ENCODE measurements at places on chromosomes 12 and 14.

- ATAC-seq = no peak
Observed at GRCh38 chr14:51188566-51189185, 51.4 kb upstream of the TMX1 start.

DNA sequence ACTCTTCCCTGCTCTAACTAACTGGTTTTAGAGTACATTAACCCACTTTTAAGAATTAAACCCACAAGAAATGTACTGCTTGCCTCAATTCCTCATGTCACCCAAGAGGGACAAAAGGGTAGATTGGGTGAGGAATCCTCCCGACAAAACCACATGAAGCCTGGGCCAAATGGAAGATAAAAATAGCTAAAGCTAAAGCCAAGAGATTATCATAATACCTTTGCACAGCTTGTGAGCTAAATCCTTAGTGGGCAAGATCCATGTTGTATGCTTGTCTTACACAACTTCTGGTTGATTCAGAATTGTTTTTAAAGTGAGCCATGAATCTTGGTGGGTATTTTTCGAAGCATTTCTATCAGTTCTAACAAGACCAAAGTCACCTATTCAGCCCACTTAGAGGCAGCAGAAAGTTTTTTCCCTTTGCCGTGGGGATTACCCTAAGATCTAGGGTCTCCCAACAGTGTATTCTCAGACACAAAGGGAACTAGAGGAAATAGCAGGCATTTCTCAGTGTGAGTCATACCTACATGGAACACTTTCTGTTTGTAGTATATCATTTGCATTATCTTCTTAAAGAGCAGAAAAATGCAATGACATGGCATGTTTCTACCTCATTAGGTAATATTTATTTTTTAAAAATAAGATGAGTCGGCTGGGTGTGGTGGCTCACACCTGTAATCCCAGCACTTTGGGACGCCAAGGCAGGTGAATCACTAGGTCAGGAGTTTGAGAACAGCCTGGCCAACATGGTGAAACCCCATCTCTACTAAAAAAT lies 616.6 kb downstream of the KCNH5 start:
- no peak for ATAC-seq

GRCh38 chr14:74401504-74402241 lies 24.3 kb downstream of the SYNDIG1L start:
- ATAC-seq = peak; percentile 38

GRCh38 chr14:61438036-61438435 lies 116.7 kb downstream of the PRKCH start:
- no peak for ATAC-seq

- ATAC-seq = no peak
Observed at GRCh38 chr12:25929142-25929541, 29.3 kb upstream of the RASSF8 start.

DNA sequence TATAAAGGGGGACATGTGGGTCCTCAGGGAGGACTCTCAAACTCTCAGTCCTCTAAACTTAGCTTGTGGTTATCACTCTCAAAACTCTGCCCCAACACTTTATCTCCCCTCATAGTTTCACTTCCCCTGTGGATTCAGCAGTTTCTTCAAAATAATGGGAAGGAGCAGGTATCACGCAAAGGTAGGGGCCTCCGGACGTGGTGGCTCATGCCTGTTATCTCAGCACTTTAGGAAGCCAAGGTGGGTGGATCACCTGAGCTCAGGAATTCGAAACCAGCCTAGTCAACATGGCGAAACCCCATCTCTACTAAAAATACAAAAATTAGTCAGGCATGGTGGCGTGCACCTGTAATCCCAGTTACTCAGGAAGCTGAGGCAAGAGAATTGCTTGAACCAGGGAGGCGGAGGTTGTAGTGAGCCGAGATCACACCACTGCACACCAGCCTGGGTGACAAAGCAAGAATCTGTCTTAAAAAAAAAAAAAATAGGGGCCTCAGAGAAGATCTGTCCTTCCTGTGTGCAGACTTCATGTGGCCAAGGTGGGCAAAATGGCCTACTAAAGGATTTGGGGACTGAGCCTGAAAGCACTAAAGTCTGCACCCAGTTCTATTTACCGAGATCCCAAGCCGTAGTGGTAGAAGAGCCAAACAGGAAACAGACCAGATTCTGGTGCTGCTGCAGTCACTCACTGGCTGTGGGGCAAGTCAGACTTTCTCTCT lies 6.4 kb downstream of the ITGB7 start:
- no peak for ATAC-seq

- no peak for ATAC-seq
Observed at GRCh38 chr12:94717656-94718055, 67.3 kb upstream of the TMCC3 start.

- no peak for ATAC-seq
Observed at GRCh38 chr12:96327346-96327745, 72.9 kb downstream of the CDK17 start.

- no peak for ATAC-seq
Observed at GRCh38 chr14:65750906-65751305, 338.4 kb downstream of the FUT8 start.

DNA sequence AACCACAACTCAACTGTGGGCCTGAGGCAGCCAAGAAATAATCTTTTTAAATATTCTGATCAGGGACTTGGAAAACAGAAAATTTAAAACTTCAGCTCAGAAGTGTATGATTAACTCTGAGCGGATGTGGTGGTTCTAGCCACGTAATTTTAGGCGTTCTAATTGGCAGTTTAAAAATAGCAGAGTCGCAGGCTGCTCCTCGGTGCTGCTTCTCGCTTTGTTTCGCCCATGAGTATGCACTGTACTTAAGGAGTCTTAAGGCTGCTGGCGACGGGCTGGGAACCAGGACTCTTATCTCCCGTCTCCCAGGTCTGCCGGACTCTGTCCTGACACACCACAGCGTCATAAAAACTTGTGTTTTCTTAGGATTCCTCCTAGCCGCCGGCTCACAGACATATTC lies 113.4 kb upstream of the PELI2 start:
- ATAC-seq = peak; percentile 48

Data from gastroesophageal sphincter (tissue), 4 donors.